NCI-H2227 treated with DMSO at 0.1 percent for 48 hours (cell line): ENCODE measurements at places on chromosomes 16 and 17.

GRCh38 chr16:20911361-20911760 is 10.8 kb downstream of the LYRM1 start:
- no peak for DNase-seq

GRCh38 chr17:41962111-41962510 is 4.5 kb upstream of the CNP start:
- no peak for DNase-seq

DNA sequence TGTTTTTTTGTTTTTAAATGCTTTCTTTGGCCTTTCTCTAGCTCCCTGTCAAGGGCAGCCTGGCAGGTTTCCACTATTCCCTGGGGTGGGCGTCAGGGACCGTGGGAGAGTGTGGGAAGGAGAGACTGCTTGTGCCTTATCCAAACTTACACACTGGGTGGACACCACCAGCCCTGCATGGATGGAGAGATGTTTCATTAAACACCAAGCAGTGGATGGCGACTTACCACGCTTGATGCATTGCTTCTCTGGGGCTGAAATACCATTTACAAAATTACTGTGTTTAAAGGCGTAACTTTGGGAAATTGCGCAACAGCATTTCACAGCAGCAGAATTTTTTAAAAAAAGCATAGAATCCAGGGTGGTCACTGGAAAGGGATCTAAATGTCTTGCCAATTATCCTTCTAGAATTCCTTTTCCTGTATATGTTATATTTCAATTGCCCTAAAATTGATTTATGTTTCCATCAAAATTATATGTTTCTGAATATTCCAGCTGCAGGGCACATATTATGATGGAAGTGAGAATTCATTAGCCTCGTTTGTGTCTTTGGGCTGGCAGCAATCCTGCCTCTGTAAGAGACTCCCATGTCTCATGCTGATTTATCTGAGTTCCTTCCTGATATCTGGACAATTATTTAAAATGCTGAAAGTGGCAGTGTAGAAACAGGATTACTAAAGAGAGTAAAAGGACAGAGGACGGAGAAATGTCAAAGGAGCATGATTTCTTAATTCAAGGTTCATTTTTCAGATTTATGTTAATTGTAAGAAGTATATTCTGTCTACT is 247.3 kb downstream of the GRIN2A start:
- DNase-seq = no peak

DNA sequence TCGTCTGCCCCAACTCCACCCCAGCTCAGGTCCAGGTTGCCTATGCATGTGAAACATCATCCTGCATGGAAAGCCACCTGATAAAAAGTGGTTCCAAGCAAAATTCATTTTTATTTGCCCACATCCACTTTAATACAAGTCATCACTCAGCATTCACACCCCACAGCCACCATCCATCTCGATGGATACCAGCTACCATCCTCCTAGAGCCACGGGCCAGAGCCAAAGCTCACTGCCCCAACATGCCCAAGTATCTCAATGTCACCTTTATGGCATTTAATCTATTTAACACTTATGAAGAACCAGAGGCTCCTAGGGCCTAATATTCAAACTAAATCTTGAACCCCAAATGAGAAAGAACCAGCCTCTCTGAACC is 70.5 kb downstream of the COPRS start:
- DNase-seq = no peak

GRCh38 chr17:64354396-64354795 is 36.3 kb downstream of the PECAM1 start:
- DNase-seq = no peak

- peak; percentile 88 for DNase-seq
Measured at GRCh38 chr17:37358830-37359681, 16.7 kb upstream of the C17orf78 start.

GRCh38 chr16:84630009-84630408 is 12.1 kb upstream of the COTL1 start:
- DNase-seq = no peak

GRCh38 chr16:81921085-81921814 is 90.0 kb downstream of the SDR42E1 start:
- no peak for DNase-seq

- DNase-seq = no peak
Measured at GRCh38 chr16:82063456-82064082, 28.5 kb downstream of the HSD17B2 start.

DNA sequence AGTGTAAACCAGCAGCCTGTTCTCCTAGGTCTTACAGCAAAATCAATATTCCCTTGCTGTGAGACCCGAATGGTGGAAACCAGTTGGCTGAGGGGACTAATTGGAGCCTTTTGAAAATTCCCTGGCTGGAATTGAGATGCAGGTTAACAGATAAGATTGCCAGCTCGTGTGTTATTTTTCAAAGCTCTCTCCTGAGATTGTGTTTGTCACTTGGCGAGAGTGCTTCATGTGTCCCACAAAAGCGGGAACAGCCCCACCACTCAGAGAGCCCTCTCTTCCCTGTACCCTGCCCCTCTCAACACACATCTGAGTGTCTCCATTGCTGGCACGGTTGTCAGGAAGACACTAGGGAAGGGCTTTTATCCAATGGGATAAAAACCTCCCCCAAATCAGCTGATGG is 356.1 kb downstream of the CPPED1 start:
- DNase-seq = peak; percentile 14

- DNase-seq = no peak
Measured at GRCh38 chr16:85998868-85999729, 100.1 kb downstream of the IRF8 start.

DNA sequence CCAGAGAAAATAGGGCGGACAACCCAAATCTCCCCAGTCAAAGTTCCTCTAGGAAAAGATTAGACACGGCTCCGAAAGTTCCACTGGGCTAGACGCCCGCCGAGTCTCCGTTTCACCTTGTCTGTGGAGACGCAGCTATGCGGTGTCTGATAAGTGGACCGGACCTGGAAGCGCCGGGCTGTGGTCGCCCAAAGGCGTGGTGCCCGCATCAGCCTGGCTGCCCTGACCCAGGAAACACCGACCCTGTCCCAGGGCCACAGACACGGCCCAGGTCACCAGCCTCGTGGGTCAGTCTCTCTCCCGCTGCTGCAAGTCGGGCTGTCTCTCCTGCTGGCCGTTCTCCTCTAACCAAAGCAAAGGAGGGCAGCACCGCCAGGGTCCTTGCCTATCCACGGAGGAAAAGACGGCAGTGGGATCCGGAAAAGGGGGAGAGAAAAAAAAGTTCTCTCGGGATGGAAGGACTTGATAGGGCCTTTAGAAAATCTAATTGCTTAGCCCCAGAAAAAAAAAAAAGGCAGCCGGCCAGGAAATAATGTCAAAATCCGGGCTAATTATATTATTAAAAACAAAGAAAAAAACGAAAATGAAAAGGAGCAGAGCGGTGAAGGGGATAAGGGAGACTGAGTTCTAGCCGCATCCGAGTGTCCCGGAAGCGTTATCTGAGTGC is 13.9 kb upstream of the FOXF1 start:
- DNase-seq = no peak

DNA sequence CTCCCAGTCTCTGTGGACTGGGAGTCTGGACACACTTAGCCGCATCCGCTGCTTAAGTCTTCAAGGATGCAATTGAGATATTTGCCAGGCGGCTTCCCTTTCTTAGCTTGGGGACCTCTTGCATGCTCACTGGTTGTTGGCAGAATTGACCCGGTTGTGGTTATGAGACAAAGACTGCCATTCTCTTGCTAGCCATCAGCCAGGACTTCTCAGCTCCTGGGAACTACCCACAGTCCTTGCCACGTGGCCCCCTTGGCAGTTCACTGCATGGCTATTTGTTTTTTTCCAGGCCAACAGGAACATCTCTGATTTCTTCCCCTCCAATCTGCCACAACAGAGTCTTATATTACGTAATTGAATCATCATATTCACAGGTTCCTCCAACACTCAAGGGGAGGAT is 25.5 kb downstream of the CACNG4 start:
- no peak for DNase-seq

- DNase-seq = no peak
Measured at GRCh38 chr17:1562176-1562643, 382 bp downstream of the PITPNA start.

DNA sequence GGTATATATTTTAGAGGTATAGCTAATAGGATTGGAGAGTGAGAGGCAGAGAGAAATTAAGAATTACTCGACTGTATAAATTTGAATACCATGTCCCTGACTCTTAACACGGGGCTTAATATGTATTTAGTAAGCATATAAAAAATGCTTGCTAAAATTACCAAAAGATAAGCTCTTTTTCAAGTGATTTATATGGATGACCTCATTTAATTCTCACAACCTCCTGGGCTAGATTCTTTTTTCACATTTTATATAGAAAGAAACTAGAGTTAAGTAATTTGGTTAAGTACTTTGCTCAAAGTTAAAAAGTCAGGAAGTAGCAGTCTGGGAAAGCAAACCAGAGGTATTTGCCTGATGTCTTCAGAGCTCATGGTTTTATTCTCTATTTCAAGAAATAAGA is 963.5 kb upstream of the SOX9 start:
- DNase-seq = no peak

- DNase-seq = no peak
Measured at GRCh38 chr17:44361292-44362260, 2.1 kb downstream of the FAM171A2 start.

- DNase-seq = no peak
Measured at GRCh38 chr16:68356249-68356918, 45.6 kb downstream of the PRMT7 start.

DNA sequence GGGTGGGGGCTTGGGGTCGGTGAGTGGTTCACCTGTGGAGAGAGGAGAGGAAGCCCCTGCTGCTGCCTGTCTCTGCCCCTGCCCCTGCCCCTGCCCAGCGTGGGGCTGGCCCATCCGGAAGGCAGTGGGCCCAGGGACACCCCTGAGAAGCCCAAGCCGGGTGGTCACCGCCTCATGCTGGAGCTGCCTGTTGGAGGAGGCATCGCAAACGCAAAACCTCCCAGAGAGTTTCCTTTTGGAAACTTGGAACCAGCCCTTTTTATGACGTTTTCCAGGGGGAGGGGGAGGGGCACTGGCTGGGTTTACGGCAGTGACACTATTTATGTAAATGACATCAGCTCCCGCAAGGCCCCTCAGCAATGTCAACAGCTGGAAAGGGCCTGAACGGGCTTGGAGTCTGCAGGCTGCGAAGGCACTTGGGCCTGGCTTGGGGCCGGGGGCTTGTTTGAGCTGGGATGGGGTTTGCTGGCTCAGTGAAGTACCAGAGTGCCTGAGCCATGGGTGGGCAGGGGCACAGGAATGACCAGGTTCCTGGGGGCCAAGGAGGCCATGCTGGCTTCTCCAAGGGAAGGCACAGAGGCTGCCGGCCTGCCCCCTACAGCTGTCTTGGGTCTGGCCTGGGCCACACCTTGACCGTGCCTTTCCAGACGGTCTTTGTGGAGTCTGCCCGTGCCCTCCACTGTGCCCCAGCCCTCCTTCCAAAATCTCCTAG is 219.5 kb downstream of the NTN1 start:
- DNase-seq = peak; percentile 12

GRCh38 chr17:2939714-2940351 is 123.6 kb downstream of the OR1D5 start:
- DNase-seq = no peak

DNA sequence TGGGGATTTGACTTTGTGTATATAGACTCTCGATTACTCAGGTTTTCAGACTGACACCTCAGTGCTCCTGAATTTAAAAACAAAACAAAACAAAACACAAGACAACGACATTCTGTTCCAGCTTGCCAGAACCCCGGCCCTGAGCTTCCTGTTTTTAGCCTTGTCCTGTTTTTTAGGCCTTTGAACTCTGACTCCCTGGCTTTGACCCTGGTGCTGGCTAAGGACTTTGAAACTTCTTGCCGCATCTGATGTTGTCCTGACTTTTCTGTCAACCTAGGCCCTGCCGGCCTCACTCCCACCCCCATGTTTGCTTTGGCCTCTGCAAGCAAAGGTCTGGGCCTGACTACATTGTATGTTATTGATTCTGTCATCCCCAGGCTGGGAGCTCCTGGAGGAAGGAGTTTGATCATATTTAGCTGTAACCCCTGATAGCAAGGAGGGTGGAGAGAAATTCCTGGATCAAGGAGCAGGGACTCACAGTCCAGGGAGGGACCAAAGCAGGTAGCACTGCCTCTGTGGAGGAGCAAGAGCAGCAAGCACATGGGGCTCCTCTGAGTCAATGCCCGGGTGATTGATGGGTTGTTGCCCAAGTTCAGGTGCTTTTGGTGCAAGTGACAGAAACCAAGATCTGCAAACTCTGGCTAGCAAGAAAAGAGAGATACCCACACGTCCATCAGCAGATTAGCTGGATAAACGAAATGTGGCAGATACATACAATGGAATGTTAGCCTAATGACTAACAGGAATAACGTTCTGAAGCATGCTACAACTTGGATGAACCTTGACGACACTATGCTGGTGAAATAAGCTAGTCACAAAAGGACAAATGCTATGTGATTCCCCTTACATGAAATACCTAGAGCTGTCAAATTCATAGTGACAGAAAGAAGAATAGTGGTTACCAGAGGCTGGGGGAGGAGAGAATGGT is 7.7 kb downstream of the CCL16 start:
- DNase-seq = no peak

- no peak for DNase-seq
Measured at GRCh38 chr17:14211801-14212200, 24.9 kb downstream of the CDRT15 start.

GRCh38 chr16:69768666-69769065 is 6.5 kb downstream of the WWP2 start:
- no peak for DNase-seq

GRCh38 chr16:85302018-85302847 is 190.0 kb upstream of the CIBAR2 start:
- peak; percentile 57 for DNase-seq

- DNase-seq = no peak
Measured at GRCh38 chr16:88893127-88893968, 26.9 kb upstream of the PABPN1L start.

GRCh38 chr17:64537488-64537887 is 30.7 kb downstream of the CEP95 start:
- DNase-seq = no peak

GRCh38 chr17:75601057-75601987 is 13.7 kb downstream of the MYO15B start:
- no peak for DNase-seq

- no peak for DNase-seq
Measured at GRCh38 chr17:30238387-30239088, 3.0 kb upstream of the SLC6A4 start.

DNA sequence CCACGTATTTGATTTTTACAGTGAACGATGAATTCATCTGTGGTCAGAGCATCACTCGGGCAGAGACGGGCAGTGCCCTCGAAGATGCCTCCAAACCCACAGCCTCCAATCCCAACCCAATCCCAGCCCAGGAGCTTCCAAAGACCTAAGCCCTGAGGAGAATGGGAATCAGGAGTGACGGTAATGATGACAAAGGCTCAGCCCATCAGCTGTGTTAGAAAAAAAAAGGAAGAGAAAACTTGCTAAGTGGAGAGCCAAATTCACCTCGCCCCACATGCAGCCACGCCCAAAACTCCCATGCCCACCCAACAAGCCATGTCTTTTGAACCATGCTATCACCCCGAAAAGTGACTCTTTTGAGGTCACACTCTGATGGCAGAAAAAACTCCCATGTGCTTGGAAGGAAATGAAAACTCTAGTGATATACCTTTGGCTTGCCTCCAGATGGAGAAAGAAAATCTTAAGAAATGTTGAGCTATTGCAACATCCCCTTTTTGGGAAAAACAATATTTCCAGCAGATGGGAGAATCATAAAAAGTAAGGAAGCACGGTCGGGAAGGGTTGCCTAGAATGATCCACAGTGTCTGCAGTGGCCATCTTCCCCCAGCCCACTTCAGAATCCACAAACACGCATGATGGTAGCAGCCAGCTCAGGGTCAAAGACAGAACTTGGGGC is 37.7 kb downstream of the XYLT1 start:
- DNase-seq = no peak
